ENCODE measurements at places on chromosomes 3 and 15.

DNA sequence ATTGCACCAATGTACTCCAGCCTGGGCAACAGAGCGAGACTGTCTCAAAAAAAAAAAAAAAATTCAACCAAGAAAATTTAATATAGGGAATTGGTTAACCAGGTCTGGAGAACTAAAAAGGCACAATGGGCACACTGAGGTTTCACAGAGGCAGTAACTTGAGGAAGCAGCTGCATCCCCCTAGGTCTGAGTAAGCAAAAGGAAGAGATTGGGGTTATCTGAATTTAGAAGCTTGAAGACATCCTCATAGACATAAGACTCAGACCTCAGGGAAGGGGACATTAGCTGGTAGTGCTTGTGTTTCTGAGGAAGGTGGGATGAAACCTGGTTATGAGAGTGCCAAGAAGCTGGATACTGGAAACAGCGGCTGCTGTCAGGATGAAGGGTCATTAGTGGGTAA is 50.1 kb upstream of the LEKR1 start:
- DNase-seq = no peak

GRCh38 chr3:46368569-46368968 is 2.2 kb upstream of the CCR5 start:
- DNase-seq = no peak

GRCh38 chr15:70892912-70893560 is 410 bp downstream of the LRRC49 start:
- peak; percentile 28 for DNase-seq

- no peak for DNase-seq
Measured at GRCh38 chr15:63308947-63309346, 31.5 kb downstream of the APH1B start.

GRCh38 chr15:67917037-67917436 is 77.2 kb upstream of the RNU6-1 start:
- DNase-seq = no peak

GRCh38 chr15:72047020-72047419 is 70.9 kb downstream of the MYO9A start:
- DNase-seq = no peak

DNA sequence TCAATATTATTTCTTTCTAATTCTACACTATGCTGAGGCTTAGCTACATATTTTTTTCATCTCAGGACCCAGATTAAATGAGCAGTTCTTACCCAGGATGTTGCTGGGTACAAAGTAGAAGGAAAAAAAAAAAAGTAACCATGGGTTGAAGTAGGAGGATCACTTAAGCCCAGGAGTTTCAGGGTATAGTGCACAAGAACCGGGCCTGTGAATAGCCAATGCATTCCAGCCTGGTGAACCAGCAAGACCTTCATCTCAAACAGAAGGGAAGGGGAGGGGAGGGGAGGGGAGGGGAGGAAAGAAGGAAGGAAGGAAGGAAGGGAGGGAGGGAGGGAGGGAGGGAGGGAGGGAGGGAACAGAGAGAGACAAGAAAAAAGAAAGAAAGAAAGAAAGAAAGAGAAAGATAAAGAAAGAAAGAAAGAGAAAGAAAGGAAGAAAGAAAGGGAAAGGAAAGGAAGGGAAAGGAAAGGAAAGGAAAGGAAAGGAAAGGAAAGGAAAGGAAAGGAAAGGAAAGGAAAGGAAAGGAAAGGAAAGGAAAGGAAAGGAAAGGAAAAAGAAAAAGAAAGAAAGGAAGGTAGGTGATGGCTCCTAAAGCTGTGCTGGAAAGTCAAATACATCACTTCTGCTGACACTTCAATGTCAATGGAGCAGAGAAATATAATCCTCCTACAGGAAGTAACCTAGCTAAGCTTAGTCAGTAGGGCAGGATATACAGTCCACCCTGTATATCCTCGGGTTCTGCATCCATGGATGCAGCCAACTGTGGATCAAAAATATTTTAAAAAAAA is 206.8 kb upstream of the TGFBR2 start:
- DNase-seq = no peak

DNA sequence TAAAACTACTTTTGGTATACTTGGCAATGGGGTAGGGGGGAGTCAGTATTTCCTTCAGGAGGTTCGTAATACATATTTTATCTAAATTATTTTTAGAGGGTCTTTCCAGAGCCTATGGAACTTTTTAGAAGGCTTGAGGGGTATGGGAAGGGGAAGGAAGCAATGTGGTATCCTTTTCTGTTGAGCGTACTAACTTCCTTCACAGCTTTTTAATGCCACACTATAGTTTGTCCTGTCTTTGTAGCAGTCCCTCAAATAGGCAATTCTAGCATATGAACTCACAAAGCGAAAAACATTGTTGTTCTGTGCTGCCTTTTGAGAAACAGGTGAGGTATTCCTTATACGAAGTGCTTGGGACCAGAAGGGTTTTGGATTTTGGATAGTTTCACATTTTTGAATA is 22.3 kb upstream of the P2RY13 start:
- DNase-seq = no peak

- no peak for DNase-seq
Measured at GRCh38 chr3:13844286-13844685, 35.6 kb downstream of the WNT7A start.

DNA sequence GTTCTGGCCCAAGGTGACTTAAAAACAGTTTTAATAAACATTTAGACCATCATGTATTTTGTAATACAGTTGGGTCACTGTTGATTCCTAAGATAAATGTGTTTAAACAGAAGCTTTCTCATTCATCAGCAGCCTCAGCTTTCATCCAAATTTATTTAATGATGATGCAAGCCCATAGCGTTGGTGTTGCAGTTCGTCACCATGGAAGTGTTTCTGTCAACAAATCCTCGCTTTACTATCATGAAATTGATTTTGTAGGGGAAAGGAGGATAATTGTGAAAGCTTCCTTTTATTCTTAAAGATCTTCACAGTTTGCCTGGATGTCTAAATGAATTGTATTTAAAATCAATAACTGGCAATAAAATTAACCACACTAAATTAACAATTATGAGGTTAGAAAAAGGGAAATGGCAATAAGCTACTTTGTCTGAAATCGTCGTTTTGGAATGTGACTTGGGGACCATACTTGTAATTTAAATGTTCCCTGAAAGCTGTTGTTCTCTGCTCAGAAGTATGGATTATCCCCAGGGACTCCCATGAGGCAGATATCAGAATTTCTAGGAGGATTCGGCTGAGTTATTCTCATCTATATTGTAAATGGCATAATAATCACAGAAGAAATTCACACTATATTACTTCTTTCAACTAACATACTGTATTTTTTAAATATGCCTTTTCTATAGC is 29.0 kb downstream of the CMSS1 start:
- no peak for DNase-seq

GRCh38 chr15:70271422-70272088 is 173.8 kb upstream of the TLE3 start:
- peak; percentile 83 for DNase-seq

DNA sequence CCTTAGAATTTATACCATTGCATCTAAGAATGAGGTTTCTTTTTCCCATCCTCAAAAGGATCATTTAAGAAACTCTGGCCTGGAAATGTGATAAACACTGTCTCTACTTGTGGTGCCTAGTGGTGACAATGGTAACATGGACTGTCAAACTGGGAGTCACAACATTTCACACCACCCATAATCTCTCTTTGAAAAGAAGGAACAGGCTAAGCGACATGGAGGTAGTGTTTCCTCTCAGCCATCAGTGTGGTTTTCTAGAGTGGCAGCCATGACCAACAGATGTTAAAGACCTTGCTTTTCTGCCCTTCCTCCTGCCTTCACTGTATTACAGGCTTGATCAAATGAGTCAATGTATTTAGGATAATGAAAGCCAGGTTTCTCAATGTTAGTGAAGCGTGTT is 283.1 kb upstream of the STAC start:
- DNase-seq = no peak

DNA sequence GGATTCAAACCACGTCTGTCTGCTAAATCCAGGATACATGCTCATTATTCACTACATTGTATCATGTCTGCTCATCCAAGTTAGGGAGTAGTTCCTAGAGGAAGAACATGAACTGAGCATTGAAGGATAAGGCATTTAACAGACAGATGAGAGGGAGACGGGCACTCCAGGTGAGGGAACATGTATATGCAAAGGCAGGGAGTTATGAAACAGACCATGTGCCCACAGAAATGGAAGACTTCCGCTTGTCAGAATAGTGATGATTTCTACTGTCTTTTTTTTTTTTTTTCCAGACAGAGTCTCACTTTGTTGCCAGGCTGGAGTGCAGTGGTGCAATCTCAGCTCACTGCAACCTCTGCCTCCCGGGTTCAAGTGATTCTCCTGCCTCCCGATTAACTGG is 5.0 kb upstream of the NDUFAF1 start:
- DNase-seq = no peak

DNA sequence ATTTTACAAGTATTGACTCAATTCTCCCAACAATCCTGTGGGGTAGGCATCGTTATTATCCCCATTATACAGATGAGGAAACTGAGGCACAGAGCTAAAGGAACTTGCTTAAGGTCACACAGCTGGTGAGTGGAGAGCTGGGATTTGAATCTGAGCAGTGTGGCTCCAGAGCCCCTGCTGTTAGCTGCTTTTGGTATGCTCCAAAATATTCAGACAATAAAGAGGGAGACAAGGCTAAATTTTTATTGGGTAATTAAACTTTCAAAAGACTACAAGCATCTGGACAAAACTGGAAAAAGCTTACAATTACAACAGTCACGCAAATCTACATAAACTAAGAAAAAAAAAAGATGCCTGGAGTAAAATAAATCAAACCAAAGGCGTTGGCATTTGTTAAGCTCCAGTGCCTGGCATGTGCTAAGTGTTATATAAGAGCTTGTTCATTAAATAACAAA is 27.7 kb downstream of the CCDC13 start:
- no peak for DNase-seq

DNA sequence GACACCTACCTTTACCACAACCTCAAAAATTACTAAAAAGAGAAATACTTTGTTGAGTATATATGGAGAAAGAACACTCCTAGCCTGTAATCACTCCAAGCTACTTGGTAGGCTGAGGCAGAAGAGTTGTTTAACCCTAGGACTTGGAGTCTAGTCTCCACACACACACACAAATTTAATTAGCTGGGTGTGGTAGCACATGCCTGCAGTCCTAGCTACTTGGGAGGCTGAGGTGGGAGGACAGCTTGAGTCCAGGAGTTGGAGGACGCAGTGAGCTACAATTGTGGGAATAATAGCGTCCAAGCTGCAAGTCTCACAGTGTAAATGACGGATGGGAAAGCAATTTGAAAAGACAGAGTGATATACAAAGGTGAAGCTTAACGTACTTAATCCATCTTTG is 50.5 kb downstream of the LDHAL6B start:
- DNase-seq = no peak

- DNase-seq = no peak
Measured at GRCh38 chr3:49493901-49494300, 23.8 kb downstream of the DAG1 start.

- no peak for DNase-seq
Measured at GRCh38 chr3:133506215-133506901, 67.1 kb upstream of the CDV3 start.

DNA sequence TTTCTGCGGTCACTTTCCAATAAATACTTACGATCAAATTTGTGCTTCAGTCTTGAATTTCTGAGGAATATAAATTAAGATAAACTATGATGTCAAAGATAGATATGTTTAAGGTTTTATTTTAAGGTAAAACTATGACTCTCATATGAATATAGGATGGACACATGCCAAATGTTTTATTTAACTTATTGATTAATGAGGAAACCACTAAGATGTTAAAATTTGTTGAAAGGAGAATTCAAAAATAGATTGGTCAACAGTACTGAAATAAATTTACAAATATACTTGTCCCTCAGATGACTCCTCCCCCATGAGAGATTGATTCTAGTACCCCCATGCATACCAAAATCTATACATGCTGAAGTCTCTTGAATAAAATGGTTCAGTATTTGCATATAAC is 319.7 kb upstream of the KCNH8 start:
- DNase-seq = no peak

- no peak for DNase-seq
Measured at GRCh38 chr3:124131158-124131557, 139.2 kb upstream of the ROPN1 start.

DNA sequence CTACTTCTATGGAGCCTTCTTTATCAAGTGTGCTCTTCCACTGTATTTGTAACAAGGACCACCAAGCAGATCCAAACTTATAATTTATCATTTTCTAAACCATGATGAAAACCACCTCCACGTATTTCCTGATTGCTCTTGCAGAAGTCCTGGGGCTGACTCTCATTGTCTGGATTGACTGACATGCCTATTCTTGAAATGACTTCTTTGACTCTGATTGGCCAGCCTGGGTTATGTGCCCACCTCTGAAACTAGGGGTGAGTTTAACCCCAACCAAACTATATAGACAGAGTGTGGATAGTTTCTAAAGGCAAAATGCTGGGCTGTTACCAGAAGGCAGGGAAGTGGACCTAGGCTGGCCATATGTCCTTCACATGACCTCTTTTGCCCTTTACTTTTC is 12.7 kb downstream of the TMPRSS7 start:
- DNase-seq = no peak

- peak; percentile 90 for DNase-seq
Measured at GRCh38 chr3:144771381-144771870, 799.8 kb downstream of the DIPK2A start.

DNA sequence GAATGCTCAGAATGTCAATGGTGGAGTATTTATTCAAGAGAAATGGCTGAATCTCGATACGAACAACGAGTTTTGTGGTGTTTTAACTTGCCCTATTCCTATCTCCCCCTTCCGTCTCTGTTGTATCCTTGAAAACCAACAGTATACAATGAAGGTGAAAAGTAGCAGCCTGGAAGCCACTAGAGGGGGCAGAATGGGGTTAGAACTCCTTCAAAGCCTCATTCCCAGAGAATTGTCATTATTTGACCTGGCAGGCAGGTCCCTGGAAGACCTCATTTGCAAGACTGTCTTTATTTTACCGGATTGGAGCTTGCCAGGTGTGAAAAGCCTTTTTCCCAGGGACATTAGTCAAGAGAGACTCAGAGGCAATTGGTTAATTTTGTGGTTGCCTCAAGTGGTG is 139.4 kb downstream of the LRRC28 start:
- no peak for DNase-seq

DNA sequence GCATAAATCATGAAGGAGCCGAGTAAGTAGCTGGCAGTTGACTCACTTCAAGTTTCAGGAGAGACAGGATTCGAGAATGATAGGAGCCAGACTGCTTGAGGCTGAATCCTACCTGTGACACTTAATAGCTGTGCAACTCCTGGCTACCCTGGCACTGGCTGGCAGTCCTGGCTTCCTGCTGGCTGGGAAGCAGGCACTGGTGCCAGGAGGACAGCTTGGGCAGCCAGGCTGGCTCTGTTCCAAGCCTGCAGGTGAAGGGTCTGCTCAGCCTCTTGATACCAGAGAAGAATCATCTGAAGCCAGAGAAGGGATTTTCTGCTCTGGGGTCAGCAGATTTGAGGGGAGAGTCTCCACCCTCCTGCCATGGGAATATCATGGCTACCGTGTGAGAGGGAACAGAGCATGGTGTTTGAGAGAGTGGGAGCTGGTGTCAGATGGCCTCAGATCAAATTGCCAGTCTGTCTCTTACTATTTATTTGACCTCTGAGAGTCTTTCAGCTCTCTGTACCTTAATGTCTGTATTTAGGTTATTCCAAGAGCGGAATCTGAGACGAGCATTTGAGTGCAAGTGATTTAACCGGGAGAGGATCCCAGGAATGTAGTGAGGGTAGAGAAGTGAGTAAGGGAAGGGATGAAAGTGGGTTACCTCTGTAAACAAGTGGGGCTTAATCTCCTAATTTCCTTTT is 4.4 kb upstream of the XIRP1 start:
- DNase-seq = no peak
